Suppressor macrophage (primary cell): ENCODE measurements at places on chromosomes 16 and 17.

DNA sequence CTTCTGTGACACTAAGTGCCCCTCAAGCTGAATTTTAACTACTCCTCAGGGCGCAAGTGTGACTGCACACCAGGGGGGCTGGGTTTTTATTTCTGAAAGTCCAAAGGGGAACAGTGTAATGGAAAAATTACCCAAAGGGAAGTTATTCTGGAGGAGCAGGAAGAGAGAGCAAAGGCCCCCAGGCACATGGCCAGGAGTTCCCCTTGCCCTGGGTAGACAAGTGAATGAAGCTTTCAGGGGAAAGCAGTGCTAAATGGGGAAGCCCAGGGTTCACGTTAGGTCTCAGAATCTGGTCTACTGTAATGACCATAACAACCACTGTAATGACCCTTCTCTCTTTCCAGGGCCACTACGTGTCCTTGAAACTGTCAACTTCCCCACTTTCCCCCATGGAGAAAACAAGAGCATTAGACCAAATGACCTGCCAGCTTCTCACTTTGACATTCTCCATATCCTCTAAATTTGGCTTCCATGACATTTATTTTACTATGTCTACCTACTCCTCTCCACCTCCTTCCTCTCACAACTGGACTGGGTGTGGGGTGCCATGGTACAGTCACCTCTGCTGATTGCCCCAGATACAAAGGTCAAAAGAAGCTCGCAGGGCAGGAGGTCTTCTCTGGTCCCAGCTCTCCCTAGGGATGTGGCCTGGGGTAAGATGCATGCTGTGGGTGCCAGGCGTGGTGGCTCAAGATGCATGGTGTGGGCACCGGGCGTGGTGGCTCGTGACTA lies 34.1 kb upstream of the MMP2 start:
- peak; percentile 98 for DNase-seq

GRCh38 chr17:14461227-14461548 lies 160.3 kb downstream of the HS3ST3B1 start:
- DNase-seq, result no peak

DNA sequence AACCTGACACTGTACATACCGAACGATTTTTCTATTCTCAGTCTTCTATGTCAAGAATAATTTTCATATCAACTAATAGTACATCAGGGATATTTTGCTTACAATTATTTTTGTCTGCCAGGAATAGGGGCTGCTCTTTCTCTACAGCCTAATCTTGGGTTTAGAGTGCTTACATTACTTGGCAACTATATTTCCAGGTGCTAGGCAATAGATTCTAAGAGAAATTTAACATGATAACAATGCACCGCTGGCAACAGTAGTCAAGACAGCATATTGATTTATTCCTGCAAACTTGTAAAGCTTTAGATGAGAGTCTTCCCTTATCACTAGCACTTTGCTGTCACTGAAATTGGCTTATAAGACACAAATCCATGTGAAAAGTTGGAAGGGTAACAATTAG lies 935.9 kb downstream of the CDH11 start:
- no peak for DNase-seq

GRCh38 chr16:48950184-48950583 lies 331.5 kb downstream of the CBLN1 start:
- no peak for DNase-seq

DNA sequence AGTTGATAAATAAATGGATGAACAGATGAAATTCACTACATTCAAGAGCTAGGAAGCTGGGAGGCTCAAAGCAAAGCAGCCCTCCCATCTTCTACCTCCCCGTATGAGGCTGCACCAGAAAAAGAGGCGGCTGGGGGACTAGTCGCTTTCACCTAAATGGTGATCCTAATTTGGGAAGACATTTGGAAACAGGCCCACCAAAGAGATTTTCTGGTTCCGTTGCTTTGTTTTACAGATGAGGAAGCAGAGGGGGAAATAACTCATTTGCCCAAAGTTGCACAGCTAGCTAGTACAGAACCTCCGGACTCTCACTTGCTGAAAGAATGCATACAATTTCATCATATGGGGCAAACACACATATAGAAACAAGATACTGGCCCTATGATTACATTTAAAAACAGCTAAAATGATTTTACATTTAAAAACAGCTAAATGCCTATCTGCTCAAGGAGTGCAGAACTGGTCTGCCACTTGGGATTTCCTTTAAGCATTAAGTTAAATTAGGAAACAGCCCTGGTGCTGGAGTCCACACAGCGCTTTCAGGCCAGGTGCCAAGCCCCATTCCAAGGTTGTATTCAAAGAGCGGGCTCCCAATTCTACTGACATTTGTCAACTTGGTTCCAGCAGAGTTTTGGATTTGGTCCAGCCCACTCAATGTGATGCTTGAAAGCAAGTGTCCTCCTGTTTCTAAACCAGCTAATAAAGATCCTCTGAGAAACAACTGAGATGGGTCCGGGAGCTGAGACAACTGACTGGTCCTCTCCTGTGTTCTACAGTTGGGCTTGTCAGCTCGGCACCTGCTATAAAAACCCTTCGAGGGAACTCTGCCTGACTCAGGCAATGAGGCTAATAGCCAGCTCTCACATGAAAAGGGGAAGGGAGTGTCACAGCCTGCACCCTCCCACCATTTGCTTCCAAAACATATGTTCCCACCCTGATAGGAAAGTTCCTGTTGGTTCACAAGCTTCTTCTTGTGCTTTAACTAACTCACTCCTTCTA lies 11.7 kb downstream of the ERN1 start:
- DNase-seq, result peak; percentile 88

- DNase-seq, result peak; percentile 65
These were observed 35.8 kb upstream of the SNN start for GRCh38 chr16:11632455-11632939.
